ENCODE measurements at places on chromosomes 12 and 14.

GRCh38 chr14:100675699-100676684, 50.7 kb upstream of the DLK1 start:
- DNase-seq = no peak

DNA sequence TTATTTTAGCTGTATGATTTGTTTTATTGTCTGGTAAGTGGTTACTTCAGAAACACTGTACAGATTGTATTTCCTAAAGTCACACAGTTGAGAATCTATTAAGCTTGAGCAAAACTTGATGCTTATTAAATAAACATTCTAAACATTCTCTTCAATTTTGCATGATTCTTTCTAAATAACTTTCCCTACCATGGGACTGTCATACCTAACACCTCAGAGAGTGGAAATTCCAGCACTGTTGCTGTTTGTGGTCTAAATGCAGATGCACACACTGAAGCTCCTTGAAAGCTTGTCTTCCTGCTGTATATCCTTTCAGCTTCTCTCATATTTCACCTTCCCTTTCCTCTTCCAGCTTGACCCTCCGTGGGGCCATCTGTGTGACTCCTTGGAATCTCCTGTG, 392.0 kb downstream of the LRIG3 start:
- DNase-seq = no peak

GRCh38 chr12:5944688-5945070, 380 bp downstream of the ANO2 start:
- no peak for DNase-seq

- DNase-seq = no peak
Measured at GRCh38 chr12:3492793-3493042, 1.7 kb downstream of the PRMT8 start.

DNA sequence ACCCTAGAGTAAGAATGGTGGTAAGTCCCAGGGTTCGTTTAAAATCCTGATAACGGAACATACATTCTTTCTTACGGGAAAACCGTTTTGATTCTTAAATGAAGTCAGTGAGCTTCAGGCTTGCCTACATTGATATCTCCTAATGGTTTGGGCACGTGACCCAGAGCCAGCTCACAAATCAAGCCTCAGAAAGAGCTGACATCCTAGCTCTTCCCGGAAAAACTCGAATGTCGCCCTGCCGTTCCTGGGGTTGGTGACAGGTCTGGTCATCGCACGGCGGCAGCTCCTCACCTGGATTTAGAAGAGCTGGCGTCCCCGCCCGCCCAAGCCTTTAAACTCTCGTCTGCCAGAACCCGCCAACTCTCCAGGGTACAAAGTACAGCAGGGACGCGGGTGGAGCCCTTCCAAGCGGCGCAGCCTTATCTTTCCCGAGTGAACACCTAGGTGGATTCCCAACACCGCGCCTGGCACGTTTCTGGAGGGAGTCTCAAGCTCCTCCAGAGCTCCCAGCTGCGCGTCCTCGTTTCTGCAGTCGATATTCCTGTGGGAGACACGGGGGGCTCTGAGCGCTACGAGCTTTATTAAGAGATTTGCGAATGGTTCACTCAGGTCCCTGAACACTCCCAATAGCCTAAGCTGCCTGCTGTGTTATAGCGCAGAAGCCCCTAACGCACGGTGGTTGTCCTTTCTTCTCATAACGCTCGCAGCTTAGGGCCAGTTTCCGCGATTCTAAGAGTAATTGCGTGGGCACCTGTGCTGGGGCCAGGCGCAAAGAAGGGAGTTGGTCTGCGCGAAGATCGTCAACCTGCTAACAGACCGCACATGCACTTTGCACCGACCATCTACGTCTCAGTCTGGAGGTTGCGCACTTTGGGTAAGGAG, at the start of gene SSTR1:
TSS of gene SSTR1 (plus strand) at position 169 of the 882 bp plus-strand sequence. CDS start 1,486 bp downstream, outside the sequence.
- DNase-seq = no peak

GRCh38 chr12:107807471-107808150, 33.1 kb downstream of the ASCL4 start:
- no peak for DNase-seq

- DNase-seq = no peak
Measured at GRCh38 chr14:101412739-101413138, 148.6 kb upstream of the DIO3 start.

DNA sequence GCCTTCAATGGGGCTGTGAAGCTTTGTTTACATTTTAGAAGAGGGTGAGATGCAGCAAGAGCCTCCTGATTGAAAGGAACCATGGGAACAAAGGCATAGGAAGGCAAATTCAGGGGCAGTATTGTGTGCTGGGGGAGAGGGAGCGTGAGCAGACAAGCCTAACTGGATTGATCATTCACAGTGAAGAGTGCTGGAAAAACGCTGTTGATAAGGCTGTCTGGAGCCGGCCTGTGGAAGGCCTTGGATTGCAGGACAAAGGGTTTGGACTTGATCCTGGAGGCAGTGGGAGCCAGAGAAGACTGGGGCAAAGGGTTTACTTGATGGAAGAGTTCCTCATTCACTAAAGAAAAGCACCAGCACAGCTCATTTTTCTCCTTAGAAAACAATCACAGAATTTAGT, 160.5 kb downstream of the PAH start:
- no peak for DNase-seq

DNA sequence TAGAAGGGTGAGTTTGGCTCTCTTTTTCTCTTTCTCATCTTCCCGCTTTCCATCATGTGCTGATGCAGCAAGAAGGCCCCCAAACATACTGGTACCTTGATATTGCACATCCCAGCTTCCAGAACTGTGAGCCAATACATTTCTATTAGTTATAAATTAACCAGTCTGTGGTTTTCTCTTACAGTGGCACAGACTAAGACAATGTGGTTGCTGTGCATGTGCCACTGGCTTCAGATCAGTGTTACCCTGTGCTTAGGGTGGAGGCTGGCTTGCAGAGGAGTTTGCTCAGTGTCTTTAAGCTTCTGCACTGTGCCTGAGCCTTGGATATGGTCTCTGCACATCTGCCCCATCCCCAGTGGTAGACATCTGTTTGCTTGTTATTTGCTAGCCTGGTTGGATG, 5.5 kb downstream of the IFI27L2 start:
- no peak for DNase-seq

- no peak for DNase-seq
Measured at GRCh38 chr12:32489070-32489469, 89.7 kb downstream of the FGD4 start.

- DNase-seq = no peak
Measured at GRCh38 chr12:54222609-54223008, 33.8 kb upstream of the SMUG1 start.

GRCh38 chr12:31682136-31682962, 22.9 kb downstream of the ETFBKMT start:
- peak; percentile 39 for DNase-seq

DNA sequence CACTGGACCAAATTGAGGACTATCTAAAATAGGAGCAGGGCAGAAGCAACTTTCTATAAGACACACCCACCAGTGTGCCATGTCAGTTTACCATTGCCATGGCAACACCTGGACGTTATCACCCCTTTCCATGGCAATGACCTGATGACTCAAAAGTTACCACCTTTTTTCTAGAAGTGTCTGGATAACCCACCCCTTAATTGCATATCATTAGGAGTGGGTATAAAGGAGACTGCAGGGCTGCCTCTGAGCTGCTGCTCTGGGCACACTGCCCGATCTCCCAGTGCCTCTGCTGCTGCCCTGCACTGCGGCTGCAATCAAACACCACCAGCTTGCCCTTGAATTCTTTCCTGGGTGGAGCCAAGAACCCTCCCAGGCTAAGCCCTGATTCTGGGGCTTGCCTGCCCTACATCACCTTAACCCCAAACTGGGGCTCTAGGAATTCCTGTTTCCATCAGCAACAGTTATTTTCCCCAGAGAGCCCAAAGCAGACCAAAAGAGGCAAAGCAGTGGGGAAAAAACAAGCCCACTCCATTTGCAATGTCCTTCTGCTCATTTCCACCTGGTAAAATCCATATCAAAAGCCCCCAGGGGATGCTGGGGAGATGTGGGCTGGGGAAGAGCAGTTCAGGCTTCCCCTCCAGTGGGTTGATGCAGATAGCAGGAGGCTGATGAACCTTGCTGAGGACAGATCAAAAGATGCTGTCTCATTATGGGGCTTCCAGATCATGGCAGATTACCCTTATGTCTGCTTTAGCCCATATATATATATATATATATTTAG, 129.5 kb upstream of the NCOR2 start:
- DNase-seq = no peak

- DNase-seq = no peak
Measured at GRCh38 chr14:50263321-50263720, 31.9 kb upstream of the SOS2 start.

- peak; percentile 7 for DNase-seq
Measured at GRCh38 chr12:46267825-46268582, 839 bp downstream of the SLC38A1 start.

GRCh38 chr12:3565985-3566384, 75.0 kb downstream of the PRMT8 start:
- no peak for DNase-seq

DNA sequence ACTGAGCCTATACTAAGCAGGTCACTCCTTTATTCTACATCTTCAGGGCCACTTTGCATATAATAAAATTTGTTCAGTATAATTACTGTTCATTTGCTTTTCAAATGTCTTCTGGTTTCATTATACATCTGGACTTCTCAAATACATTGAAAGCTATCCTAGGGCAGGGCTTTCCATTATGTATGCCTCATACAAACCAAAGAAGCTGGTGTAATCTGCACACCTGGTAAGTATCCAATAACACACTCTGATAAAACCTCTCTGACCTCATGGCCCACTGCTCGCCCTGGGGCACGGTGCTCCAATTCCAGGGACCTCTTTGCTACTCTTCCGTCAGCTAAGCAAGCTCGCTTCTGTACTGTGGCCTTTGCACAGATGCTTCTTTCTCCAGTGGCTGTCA, 21.9 kb upstream of the ISM2 start:
- no peak for DNase-seq

DNA sequence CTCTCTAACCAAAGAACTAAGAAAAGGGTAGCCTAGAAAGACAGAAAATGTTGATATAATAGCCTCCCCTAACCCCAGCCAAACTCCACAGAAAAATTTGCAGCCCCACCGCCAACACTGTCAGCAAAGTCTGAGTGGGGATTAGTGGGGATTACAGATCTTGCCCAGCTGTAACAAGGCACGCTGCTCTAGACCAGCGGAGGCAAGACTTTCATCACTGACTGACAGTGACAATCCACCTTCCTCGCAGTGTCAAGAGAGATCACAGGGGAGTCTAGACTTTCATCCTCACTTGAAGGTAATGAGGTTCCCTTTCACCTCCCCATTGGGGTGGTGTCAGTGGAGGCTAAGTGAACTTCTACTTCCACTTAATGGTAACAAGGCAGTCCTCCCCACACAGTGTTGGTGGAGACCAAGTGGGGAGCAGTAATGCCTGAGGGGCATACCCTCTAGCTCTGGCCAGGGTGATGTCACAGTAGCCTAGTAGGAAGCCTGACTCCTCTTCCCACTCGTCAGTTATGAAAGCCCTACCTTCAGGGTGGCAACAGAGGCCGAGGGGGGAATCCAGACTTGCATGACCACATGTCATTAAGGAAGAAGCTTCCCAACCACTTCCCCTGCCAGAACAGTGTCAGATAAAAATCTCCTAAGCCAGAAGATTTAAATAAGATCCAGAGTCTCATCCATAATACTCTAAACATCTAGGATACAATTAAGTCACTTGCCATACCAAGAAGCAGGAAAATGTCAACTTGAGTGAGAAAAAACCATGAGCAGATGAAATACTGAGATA, 91.7 kb upstream of the RASSF8 start:
- no peak for DNase-seq

Data from stimulated activated CD8-positive, alpha-beta memory T cell treated with anti-CD3 and anti-CD28 coated beads, Interleukin-4, amount 100 ng/mL, for 24 hours (primary cell).